ENCODE measurements at places on chromosomes 1 and 21.

- DNase-seq = no peak
Measured at GRCh38 chr1:34746785-34747637, 7.8 kb upstream of the GJB5 start.

DNA sequence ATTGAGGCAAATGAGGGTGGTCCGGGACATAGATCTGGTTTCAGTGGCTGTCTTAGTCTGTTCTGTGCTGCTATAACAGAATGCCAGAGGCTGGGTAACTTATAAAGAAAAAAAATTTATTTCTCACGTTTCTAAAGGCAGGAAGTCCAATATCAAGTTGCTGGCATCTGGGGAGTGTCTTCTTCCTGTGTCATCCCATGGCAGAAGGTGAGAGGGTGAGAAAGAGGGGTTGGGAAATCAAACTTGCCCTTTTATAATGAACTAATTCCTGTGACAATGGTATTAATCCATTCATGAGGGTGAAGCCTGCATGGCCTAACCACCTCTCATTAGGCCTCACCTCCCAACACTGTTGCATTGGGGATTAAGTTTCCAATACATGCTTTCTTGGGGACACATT lies 3.7 kb upstream of the FGGY start:
- no peak for DNase-seq

GRCh38 chr1:35350872-35351271 lies 82.4 kb downstream of the ZMYM4 start:
- no peak for DNase-seq

DNA sequence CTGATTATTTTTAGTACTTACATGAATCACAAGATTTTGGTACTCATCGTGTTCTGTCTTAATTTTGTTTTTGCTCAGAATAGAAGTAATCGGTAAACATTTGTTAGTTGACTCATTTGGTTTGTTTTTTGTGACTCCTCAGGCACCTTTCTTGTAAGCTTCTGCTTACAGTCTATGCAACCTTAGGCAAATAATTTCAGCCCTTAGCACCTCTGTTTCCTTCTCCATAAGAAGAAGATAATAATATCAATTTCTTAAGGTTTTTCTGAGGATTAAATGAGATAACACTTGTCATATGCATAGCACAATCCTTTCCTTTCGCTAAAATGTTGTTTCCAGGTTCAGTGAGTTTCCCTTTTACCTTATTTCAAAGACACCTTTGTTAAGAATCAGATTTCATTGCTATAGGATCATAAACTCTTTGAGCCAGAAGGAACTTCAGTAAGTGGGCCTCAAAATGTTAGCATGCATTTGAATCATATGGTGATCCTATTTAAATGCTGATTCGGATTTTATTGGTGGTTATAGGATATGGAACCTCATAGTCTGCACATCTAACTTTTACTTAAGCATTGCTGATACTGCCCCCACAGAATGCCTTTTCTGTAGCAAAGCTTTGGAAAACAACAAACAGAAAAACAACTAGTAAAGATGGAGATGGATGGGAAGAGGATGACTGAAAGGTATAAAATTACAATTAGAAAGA lies 272.7 kb upstream of the CACYBP start:
- no peak for DNase-seq

DNA sequence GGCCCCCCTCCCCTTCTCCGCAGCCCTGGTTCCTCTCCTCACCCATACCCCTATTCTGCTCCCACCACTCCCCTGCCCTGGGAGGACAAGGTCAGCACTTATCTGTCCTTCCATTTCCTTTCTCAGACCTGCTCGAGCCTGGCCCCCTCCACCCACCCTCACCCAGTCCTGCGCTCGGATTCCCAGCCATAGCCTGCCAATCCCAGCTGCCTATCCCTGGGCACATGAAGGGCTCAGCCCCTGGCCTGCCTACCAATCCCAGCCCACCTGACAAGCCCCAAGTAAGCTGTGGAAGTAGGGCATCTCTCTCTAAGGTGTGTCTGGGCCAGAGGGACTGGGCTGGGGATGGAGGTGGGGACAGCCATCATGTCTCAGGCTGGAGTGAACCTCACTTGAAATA lies 5.4 kb downstream of the BLACAT1 start:
- no peak for DNase-seq

- DNase-seq = no peak
Measured at GRCh38 chr1:198809247-198809646, 170.4 kb downstream of the PTPRC start.

DNA sequence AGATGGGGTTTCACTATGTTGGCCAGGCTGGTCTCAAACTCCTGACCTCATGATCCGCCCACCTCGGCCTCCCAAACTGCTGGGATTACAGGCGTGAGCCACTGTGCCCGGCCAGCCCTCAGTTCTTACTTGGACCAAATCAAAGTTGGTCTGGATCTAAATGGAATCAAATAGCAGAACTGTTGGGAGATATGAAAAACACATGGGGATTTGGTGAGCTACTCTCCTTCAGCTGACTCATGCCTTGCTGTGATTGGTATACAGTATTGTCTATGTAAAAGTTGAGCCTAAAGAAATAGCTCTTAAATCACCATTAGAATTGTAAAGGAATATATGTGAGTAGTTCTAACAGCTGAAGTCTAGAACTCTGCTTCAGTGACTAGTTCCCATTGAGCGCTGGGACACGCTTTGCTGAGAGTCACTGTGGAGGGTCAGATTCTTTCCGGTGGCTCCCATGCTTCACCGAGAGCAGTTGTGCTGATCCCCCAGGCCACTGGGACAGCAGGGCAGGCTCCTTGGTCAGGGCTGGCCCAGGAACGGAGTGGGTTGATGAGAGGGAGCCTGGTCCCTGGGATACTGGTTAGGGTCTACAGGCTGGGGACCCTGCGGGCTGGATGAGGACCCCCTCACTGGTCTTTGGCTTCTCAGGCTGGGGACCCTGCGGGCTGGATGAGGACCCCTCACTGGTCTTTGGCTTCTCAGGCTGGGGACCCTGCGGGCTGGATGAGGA lies 14.0 kb downstream of the PKNOX1 start:
- no peak for DNase-seq

DNA sequence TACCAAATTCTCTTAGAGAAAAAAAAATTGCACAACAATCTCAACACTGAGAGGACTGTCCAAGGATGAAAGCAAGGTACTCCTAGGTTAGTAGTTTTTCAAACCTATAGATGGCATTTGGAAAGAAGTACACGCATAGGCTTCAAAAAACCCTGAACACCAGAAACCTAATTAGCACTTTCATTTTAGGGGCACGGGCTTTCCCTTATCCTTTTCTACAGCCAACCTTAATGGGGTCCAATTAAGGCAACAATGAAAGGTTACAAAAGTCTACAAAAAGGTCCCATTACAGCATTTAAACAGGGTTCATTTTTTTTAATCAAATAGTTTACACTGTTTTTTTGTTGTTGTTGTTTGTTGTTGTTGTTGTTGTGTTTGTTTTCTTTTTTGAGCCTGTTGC lies 6.2 kb downstream of the KDM5B start:
- DNase-seq = no peak

DNA sequence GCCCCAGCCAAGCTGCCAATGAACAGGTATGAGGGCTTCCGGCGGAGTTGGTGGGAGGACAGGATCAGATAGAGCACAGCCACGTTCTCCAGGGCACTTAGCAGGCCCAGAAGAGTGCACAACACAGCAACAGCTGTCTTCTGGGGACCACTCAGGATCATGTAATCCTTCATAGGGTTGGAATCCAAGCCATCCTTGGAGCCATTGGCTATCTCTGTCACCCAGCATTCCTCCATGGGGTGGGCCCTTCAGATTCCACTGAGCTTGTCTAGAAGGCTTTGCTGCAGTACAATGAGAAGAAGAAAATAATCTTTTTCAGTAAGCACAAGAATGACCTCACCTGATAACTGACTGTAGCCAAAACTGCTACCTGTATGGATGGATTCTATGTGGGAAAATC lies 7.3 kb upstream of the FUCA1 start:
- DNase-seq = no peak

All from NCI-H1048 (cell line).